ENCODE measurements at places on chromosomes 3 and 15.

DNA sequence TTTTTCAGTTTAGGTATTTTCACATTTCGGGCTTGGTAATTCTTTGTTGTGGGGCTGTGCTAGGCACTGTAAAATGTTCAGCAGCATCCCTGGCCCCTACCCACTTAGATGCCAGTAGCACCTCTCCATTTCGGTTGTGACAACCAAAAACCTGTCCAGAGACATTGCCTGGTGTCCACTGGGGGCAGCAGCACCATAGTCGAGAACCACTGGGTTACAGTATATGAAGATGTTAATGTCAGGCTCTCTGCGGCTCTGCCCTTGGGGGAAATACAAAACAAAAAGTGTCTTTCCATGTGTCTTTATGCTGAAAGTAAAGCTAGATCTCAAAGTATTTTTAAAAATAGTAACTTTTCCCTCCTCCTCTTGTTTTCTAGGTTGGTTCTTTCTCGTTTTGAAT is 177.2 kb downstream of the ITPR1 start:
- DNase-seq: no peak

DNA sequence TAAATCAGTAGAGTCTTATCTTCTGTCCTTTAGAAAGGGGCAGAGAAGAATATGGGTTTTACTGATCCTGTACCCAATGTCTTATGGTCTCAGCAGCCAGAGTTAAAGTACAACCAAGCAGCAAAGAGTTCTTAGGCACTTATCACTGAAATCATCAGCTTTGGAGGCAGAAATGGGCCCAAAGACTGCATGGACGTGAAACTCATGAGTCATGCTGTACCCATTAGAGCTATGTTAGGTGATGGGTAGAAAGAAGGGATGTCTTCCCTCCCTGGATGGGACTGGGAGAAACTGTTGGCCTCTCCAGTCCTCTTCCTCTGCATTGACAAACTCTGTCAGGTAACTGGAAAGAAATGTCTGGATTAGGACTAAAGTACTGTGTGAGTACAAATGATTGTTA is 63.4 kb downstream of the EOMES start:
- no peak for DNase-seq

DNA sequence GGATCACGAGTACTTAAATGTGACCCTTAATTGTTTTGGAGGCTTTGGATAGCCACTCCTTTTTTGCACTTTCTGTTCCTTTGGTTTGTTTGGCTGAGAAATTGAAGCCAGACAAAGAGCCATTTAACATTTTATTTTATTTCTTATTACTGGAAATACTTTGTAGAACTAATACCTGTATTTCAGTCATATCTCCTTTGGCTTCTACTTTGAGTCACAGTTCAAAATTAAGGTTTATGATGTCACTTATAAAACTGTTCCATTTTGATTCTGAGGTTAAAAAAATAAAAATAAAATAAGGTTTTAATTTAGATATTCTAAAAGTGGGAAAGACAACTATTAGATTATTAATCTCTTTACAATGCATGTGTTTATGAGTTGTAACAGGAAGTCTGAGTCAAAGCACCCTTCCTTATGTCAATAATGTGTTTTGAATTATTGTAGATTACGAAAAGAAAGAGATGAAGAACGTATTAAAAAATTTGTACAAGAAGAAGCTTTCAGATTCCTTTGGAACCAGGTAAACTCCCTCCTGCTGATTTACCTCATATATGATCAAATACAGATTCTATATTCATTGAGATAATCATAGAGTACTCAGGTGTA is 16.9 kb upstream of the NXPE3 start:
- no peak for DNase-seq

DNA sequence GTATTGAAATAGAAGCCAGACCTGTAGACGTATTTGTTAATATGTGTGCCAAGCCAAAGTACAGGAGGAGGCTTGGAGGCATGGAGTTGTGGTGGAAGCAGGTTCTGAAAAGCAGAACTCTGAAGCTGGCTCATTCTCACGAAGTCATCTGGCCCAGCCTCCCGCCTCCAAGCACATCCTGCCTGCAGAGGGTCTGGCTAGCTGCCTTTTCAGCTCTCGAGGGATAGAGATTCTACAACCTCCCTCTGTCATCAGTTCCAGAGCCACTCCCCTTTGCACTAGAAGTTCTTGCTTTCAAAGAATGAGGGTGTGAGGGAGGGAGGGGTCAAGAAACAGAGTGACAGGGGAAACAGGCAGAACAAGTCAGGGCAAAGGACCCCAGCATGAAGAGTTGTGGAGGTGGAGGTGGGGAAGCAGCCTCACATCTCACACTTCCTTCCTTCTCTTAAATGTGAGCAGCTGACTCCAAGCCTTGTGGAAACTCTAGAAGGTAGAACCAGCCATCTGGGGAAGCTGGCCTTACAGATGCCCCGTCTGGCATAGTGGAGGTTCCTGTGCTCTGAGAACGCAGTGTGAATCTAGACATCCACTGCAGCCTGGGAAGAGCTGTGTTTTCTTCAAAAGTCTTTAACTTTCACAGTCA is 95.3 kb downstream of the SLC49A4 start:
- DNase-seq: no peak

DNA sequence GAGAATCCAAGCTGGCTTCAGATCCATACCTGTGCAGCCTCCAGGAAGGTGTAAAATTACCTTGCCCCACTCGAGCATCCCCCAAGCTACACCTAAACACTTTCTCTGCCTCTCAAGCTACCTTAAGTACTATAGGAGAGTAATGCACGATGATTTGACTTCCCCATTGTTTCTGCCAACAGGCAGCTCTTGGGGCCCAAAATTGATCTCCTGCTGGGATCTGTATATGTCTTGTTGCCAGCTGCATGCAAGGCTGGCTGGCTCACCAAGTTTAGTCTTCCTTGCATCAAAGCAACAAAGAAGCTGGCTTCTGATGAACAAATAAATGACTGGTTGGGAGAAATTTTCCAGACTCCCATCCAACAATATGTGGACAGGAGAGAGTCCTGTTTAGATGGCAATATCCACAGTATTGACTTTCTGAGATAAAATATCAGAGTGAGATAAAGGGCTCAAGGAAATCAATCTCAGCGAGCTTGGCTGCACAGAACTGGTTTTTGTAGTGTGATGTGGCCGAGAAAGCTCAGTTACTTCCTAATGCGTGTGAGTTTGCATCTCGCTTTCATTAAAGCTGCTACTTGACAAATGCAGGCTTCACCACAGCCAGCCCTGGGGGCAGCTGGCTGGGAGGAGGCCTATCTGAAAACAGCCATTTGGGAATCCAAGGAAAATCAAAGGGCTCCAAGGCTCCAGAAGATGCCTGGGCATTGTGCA is 140.7 kb downstream of the MINAR1 start:
- DNase-seq: no peak
